ENCODE measurements at places on chromosomes 6 and 20.

- peak; percentile 91 for DNase-seq
These were observed at the start of gene ARFGEF2 for GRCh38 chr20:48921168-48921882. Gene ARFGEF2, plus strand, starts transcription at chr20:48921711. Its CDS starts 179 bp downstream, at chr20:48921890.

DNA sequence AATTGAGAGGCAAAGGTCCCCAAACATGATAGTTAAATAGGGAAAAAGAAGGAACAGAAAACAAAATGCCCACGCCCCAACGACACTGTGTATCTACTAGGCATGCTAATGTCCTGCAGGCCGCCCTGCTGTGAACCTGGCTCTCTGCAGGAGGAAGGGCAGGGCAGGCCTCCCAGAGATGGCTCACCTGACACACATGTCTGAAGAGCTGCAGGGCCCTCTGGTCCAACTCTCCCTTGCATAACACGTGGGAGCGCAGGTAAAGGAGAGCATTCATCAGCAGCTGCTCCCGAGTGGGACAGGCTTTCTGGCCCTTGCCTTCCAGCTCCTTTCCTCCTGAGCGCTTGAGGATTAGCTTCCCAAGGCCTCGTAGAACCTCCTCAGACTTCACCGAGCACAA lies 53.7 kb upstream of the LYRM2 start:
- DNase-seq = no peak

DNA sequence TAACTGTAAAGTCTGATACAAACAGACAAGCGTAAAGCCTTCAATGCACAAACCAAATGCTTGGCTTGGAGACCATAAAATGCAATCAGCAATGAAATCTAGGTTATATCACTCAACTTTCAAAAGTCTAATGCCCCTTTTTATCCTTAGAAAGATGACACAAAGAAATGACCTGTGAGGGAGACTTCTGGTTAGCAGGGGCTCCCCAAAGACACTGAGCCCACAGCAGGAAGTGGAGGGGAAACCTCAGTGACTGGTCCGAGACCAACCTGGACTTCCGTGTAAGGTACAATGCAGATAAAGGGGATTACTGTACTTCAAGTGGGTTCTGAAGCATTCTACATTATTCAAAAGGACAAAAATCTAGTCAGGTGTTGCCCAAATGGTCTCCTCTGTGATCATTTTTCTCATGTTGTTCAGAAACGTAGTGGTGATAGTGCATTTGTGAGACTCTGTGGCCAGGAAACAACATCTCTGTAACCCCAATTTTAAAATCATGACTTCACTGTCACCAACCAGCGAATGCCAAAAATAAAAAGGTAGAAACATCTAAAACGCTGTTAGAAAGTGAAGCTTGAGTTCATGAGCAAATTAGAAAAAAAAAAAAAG lies 88.2 kb downstream of the HIVEP2 start:
- DNase-seq = no peak

GRCh38 chr6:50025258-50025657 lies 3.5 kb upstream of the DEFB110 start:
- no peak for DNase-seq

- DNase-seq = no peak
These were observed 69.8 kb downstream of the ARID1B start for GRCh38 chr6:156846845-156847599.

- DNase-seq = peak; percentile 17
These were observed 14.7 kb downstream of the KLHL32 start for GRCh38 chr6:96939007-96939805.

DNA sequence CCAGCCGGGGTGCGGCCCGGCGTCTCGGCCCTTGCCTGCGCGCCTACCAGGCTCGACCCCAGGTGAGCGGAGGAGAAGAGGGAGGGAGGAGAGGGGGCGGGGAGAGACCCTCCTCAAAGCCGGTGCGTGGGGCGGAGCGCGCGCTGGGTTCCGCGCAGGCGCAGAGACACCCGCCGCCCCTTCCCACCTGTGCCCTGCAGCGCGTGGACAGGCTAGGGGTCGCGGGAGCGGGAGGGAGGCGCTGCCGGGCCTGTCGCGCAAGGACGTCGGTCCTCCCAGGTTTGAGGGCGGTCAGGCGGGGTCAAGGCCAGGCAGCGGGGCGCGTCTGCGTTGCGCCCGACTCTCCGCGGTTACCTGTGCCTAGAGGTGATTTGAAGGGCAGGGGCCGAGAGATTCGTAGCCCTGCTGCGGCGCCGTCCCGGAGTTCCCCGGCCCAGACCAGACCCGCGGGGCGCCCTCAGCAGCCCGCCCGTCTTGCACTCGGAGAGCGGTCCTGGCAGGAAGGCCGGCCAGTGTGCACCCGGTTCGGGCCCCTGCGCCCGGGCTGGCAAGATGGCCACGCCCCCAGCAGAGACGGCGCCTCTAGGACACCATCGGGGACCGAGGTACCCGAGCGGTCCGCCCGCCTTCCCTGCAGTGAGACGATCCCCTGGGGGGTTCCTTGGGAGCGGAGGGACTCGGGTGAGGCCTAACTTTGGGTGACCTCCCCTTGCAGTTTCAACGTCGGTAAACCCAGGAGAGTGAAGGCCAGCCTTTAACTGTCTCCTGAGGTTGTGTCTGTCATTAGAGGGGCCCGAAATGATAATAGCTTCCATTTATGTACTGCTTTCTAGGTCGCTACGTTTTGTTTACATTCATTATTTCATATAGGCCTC lies 546 bp downstream of the C6orf136 start:
- peak; percentile 79 for DNase-seq

- no peak for DNase-seq
These were observed 28.7 kb downstream of the KCNK5 start for GRCh38 chr6:39200498-39201020.

- DNase-seq = no peak
These were observed 23.7 kb upstream of the PPP1R14C start for GRCh38 chr6:150119173-150119572.

DNA sequence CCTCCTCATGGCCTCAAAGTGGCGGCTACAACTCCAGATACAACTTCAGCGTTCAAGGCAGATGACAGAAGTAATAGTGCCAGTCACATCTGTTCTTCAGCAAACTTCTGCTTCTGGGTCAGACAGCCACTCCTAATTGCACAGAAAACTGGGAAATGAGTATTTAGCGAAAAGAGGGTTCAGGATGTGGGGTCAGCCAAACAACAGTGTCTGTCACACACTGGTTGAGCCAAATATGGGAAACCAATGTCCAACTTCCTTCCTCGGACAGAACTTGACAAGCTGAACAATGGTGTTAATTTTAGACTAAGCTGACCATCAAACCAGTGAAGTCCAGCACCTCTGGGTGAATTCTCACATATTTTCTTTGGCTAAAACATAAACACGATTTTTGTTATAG lies 22.1 kb downstream of the NUDT3 start:
- DNase-seq = no peak

GRCh38 chr20:57483287-57484050 lies 41.5 kb downstream of the CTCFL start:
- no peak for DNase-seq

- no peak for DNase-seq
These were observed 531.3 kb upstream of the JAG1 start for GRCh38 chr20:11204926-11205768.

- no peak for DNase-seq
These were observed 170.1 kb upstream of the PHACTR1 start for GRCh38 chr6:12546410-12547002.

DNA sequence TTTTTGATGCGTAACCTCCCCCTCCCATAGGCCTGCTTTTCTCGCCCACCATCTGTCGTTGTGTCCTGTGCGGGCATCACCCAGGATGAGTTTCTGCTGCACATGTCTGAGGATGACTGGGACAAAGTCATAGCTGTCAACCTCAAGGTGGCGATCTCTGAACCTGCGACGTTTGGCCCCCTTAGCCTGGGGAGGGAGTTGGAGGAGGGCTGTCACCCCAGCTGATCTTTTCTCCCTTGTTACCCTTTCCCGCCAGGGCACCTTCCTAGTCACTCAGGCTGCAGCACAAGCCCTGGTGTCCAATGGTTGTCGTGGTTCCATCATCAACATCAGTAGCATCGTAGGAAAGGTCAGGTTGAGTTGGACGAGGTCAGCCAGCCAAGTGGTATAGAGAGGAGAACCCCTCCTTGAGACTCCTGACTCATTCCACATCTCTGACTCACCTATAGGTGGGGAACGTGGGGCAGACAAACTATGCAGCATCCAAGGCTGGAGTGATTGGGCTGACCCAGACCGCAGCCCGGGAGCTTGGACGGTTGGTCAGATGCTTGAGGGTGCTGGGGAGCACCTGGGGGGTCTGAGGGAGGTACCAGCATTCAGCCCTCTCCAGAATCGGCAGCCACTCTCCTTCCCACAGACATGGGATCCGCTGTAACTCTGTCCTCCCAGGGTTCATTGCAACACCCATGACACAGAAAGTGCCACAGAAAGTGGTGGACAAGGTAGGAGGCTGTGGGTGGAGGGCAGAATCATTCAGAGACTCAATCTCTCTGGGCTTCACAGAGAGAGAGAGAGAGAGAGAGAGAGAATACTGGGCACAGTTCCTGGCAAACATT lies 954 bp downstream of the HSD17B8 start:
- peak; percentile 55 for DNase-seq

DNA sequence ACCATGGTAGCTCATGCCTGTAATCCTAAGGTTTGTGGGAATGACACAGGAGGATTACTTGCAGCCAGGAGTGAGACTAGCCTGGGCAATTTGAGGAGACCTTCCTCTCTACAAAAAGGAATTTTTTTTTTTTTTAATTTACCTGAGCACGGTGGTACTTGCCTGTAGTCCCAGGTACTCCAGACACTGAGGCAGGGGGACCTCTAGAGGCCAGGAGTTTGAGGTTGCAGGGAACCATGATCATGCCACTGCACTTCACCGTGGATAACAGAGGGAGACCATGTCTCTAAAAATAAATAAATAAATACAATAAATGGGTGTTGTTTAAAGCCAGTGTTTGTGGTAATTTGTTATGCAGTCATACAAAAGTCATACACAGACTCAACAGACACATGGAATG lies 2.4 kb upstream of the HLA-F start:
- DNase-seq = no peak

- no peak for DNase-seq
These were observed 8.5 kb upstream of the ANGPT4 start for GRCh38 chr20:924639-925038.

GRCh38 chr20:18416486-18416885 lies 50.3 kb downstream of the DZANK1 start:
- no peak for DNase-seq

- no peak for DNase-seq
These were observed 804.1 kb upstream of the CITED2 start for GRCh38 chr6:140178520-140178919.

- no peak for DNase-seq
These were observed 2.8 kb downstream of the C20orf203 start for GRCh38 chr20:32670773-32671455.

GRCh38 chr6:2547355-2547754 lies 203.4 kb downstream of the MYLK4 start:
- no peak for DNase-seq

DNA sequence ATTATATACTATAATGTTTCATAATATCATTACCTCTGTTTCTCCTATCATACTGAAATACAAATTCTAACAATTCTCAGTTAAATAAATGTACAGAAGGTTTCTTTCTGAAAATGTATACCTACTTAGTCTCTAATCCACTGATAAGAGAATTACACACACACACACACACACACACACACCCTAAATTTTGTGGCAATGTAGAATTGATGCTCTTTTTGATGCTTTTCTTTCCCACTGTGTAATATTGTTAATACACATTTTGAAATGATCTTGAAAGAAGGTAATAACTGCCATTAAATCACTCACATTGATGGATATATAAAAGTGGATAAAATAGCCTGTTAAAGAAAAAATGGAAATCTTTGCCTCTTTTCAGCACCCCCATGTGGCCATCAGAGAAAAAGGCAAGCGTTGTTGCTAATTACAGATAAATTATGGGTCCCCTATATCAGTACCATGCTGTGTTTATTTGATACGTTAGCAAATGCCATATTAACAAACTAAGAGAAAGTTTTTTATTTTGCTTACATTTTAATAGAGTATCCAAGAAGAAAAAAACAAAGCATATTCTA lies 76.6 kb upstream of the VGLL2 start:
- no peak for DNase-seq

DNA sequence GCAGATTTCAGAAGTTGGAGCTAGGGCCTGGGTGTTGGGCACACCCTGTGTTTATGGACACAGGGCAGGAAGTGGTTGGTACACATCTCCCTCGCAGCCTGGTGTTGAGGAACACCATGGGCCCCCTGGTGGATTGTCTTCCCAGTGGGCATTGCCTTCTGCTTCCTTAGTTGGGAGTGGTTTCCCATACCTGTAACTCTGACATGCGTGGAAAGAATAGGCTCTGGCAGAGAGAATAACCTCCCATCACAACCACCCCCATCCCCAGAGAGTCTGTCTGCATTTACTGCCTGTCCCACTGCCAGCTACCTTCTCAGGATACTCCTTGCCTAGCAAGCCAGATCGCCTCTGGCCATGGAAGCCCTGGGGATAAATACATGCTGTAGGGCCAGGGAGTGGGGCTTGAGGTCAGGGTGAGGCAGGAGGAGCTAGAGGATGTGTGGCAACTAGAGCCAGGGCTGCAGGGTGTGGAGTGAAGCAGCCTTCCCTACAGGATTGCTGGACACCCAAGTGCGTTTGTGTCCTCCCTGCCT lies 14.7 kb downstream of the LRRC73 start:
- no peak for DNase-seq

DNA sequence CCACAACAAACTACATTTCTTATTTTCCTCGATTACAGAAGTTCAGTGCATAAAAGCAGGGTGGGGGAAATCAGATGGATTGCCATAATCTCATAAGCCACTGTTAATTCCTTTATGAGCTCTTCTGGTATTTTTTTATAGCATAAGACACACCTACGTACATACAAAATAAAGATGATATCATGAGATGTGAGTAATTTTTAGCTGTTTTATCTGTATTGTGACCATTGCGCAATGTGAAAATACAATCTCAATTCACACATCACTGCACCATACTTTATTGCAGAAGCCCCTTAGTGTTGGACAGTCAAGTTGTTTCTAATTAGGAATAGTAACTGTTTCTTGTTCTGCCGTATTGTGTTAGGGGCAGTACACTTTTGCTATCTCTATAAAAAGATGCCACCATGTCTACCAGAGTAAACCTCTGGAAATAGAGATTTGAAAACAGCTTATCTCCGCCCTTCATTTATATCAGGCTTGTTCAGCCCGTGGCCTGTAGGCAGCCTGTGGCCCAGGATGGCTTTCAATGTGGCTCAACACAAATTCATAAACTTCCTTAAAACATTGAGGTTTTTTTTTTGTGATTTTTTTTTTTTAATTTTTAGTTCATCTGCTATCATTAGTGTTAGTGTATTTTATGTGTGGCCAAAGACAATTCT lies 90.4 kb downstream of the FARS2 start:
- no peak for DNase-seq

GRCh38 chr6:11586117-11586516 lies 48.6 kb downstream of the TMEM170B start:
- no peak for DNase-seq
